ENCODE measurements at places on chromosomes 7 and 10. TPM values are rescaled to one million over a fixed set of nuclear protein-coding genes. Genes with fewer than 3 reads are reported as not detected.
A peak's percentile ranks its signal among the peaks of the same experiment; 100 is the strongest.

DNA sequence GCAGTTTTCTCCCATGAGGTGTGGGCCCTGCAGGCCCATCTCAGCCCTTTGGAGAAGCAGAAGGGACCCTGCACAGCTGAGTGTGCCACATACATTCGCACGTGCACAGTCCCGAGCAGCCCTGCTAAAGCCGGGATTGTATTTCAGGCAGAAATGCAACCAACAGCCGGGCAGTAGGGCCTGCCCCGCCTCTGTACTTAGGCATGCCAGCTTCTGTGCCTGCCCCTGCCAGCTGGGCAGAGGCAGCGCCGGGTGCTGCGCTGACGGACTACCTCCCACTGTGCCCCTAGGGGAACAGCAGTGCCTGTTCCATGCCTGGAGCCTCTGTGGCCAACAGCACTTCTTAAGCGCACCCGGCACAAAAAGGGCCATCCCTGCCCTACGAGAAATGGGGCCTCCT is 170.3 kb downstream of the NEURL1 start:
- DNase-seq: no peak

FFAR4 gene
- not detected for total RNA-seq

DNA sequence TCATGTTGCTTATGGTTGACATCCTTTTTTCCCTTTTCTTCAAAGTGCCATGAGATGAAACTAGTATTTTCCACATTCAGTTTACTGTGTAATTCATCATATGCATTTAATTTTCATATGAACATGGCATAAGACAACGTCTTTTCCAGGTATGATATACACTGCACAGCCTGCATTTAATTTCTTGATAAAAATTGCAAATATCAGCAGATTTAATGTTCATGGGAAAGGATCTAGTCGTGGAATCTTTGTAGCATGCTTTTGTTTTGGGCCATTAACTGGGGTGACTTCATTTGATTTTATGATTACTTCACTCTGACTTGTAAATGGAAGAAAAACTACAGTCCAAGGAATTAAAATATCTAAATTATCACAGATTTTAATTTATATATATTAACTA is 837.3 kb downstream of the IPMK start:
- no peak for DNase-seq

KAZALD1 gene
- 30.1 TPM for total RNA-seq

CYP2W1 gene
- not detected for total RNA-seq

TRIL gene
- 0.29 TPM for total RNA-seq

DNA sequence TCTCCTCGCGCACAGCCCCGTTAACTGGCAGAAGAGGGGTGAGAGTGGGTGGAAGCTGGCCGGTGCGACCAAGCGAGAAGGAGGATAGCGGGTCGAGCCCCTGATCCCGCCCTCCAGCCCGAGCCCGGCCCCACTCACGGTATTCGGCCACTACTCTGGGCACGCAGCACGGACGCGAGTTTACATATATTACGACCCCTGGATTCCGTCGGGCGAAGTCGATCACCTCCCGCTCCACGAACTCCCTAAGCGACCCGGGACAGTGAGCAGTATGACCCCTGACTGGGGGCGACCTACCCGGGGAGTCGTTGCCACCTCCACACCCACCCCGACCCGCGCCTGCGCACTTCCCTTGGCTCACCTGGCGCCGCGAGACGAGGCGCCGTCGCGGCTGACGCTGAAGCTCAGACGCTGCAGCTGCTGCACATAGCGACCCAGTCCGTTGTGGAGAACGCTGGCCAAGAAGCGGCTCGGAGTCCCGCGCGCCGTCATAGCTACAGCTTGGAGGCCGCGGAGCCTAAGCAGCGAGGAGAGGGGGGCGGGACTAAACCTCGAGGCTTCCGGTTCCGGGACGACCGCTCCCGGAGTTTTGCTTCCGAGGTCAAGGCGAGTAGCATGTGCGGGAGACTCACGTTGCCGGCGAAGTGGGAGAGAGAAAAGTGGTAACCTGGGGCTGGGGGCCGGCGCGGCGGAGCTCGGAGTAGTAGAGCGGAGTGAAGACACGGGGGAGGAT is at the start of the genes MRPL43 and TWNK:
TSS of gene MRPL43 (minus strand) at position 546 of the 733 bp plus-strand sequence. CDS start at position 492, 54 bp downstream.
TSS of gene TWNK (plus strand) at position 592 of the 733 bp plus-strand sequence. CDS start 668 bp downstream, outside the sequence.
- peak; percentile 99 for DNase-seq

HECW1 gene
- 2.9 TPM for total RNA-seq

ZC3HAV1L gene
- total RNA-seq: 17.1 TPM

GRCh38 chr7:28072876-28073514 is 107.6 kb downstream of the JAZF1 start:
- no peak for DNase-seq

GRCh38 chr10:60417901-60418300 is 28.2 kb upstream of the ANK3 start:
- DNase-seq: no peak

DNA sequence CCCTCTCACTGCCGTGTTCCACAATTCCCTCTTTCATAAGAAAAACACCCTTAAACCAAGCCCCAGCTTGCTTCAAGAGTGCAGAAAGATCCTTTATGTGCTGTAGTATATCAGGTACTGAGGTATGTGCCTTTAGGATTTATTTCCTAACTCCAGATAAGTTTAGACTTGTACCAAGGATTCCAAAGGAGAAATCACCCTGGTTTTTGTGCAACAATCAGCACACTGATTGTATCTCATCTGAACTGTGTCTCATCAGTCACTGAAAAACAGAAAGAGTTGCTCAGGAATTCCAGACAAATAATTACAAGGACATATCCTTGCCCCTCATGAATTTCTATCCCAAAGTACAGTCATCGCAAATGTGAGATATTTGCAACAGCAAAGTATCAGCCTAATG is 77.2 kb upstream of the PTPRZ1 start:
- no peak for DNase-seq

DNA sequence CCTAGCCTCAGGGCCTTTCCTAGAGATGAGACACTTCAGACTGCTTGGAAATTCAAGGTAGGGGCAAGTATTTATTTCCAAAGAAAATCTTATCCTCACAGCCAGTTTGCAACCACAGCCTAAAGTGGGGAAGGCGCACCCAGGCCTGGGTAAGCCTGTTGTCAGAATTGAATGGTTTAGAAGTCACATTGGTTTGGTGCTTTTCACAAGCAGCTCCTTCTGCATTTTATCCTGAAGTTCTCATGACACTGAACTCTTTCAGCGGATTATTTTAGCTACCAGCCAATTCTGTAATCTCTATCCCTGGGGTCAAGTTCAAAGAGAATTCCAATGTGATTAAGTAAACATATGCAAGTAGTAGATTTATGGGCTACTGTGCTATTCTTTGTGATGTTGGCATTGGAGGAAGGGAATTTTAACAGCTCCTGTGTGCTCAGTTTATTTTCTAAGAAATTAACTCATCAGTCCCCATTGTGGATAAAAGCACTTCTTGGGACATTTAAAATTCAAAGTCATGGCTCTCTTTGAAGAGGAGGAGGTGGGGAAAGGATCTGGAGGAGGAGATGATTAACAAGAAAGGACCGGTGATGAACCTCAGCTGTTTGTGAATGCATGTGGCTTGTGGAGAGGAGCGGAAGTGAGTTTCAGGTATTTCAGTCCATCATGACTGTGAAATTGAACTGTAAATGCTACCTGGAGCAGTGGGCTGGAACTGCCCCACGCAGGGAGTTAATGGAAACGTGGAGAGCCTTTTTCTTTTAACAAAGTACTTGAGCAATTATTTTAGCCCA is 90.2 kb upstream of the CACUL1 start:
- peak; percentile 81 for DNase-seq

GRCh38 chr10:44946205-44946604 is 13.4 kb upstream of the RASSF4 start:
- DNase-seq: no peak

CDHR1 gene
- total RNA-seq: under 0.01 TPM

- peak; percentile 93 for DNase-seq
Measured at GRCh38 chr10:62610649-62611229, 193.8 kb upstream of the ADO start.

GRCh38 chr10:13241613-13242012 is 7.4 kb upstream of the UCMA start:
- no peak for DNase-seq

- DNase-seq: no peak
Measured at GRCh38 chr7:38671911-38672905, 41.0 kb upstream of the AMPH start.

DNA sequence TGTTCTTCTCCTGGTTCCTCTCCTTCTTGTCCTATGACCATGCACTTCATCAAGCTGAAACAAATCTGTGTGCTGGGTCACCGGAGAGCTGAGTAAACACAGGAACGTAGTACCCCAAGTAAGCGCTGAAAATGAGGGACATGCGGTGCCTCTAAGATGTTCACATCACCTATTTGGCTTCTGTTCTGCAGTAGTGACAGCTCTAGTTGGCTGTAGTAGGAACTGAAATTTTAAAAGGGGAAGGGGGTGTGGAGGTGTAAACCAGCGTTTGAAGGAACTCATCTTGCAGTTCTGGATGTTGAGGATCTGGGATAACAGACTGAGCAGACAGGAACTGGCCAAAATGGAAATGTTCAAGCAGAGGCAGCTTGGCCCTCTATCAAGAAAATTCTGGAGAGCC is 85.2 kb downstream of the WNT2 start:
- DNase-seq: no peak

- DNase-seq: peak; percentile 1
Measured at GRCh38 chr10:85319826-85320225, 991.4 kb downstream of the CCSER2 start.

All from osteoblast (primary cell).